ENCODE measurements at places on chromosomes 7 and 10.

DNA sequence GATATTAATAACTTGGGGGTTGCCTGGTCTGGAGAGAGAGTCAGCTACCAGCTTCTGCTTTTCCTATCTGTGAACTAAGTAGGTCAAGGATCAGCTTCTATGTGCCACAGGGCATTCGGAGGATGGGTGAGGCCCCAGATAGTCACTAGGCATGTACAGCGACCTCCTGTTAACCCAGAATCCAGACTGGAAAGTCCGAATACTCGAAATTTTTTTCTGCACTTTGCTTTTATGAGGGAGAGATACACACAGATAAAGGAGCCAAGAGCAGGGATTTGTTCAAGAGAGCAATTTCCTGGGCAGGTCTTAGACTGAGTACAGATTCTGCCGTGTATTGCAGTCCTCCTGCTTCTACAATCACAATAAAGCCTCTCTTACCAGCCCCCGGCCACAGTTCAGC lies 54.2 kb downstream of the EMX2 start:
- DNase-seq = no peak

GRCh38 chr7:106423111-106423510 lies 138.3 kb upstream of the NAMPT start:
- DNase-seq = no peak

- DNase-seq = peak; percentile 67
Measured at GRCh38 chr7:50265968-50266634, 38.4 kb upstream of the IKZF1 start.

DNA sequence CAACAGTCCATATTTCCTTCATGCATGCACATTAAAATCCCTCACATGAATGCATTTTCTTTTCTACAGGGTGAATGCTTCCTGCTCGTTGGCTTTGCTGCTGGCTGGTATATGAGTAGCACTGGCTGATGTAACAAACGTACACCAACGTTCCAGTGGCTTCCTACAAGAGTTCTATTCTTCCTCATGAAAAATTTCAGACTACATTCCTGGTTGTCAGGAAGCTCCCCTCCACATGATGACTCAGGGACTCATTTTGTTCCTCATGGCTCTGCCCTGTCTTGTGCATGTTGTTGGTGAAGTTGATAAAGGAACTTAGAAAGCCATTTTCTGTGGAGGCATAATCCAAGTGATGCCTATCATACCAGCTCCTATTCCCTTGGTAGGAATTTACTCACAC lies 470.7 kb upstream of the KLF6 start:
- DNase-seq = no peak

- DNase-seq = no peak
Measured at GRCh38 chr7:5232485-5232837, 42.4 kb downstream of the WIPI2 start.

All from activated T-cell treated with anti-CD3 and anti-CD28 coated beads, Interleukin-2, amount 50 U/mL, for 48 hours (primary cell).